Right ventricle myocardium inferior (tissue), 1 donor: ENCODE measurements at places on chromosomes 6 and 20. TPM values are rescaled to one million over a fixed set of nuclear protein-coding genes. Genes with fewer than 3 reads are reported as not detected.

The ANGPT4 gene
- 0.05 TPM for total RNA-seq

The ENPP5 gene
- 2.8 TPM for total RNA-seq

The BACH2 gene
- total RNA-seq = 2.2 TPM

The TRIM15 gene
- not detected for total RNA-seq

The GFOD1 gene
- 38.8 TPM for total RNA-seq

The LTB gene
- total RNA-seq = 1.6 TPM

The PNPLA1 gene
- not detected for total RNA-seq

The CCN2 gene
- 12.5 TPM for total RNA-seq

The MLN gene
- total RNA-seq = not detected

The PLAGL1 gene
- total RNA-seq = 13.1 TPM

The LST1 gene
- 9.0 TPM for total RNA-seq

The CDH4 gene
- total RNA-seq = 0.08 TPM

The OR2B6 gene
- not detected for total RNA-seq

The CDH26 gene
- total RNA-seq = 2.3 TPM

The PAK5 gene
- total RNA-seq = not detected

The IL22RA2 gene
- not detected for total RNA-seq

The PACRG gene
- 7.9 TPM for total RNA-seq

The PCNA gene
- total RNA-seq = 35.8 TPM

The TUBB1 gene
- 0.27 TPM for total RNA-seq

The MYLK4 gene
- total RNA-seq = 2.0 TPM

The DSP gene
- 305 TPM for total RNA-seq

The UBE2V1 gene
- total RNA-seq = 74.3 TPM

The L3MBTL3 gene
- total RNA-seq = 3.9 TPM

The ZSCAN23 gene
- 1.3 TPM for total RNA-seq

The RAB5IF gene
- total RNA-seq = 65.4 TPM

The SCGN gene
- 1.2 TPM for total RNA-seq

The ERMARD gene
- total RNA-seq = 6.5 TPM

The COL20A1 gene
- total RNA-seq = not detected

The SLC16A10 gene
- total RNA-seq = 12.1 TPM

The MAS1 gene
- not detected for total RNA-seq

The HM13 gene
- 46.7 TPM for total RNA-seq

The GABRR1 gene
- total RNA-seq = not detected

The NRSN1 gene
- not detected for total RNA-seq

The NMBR gene
- total RNA-seq = not detected

The RAET1L gene
- total RNA-seq = not detected

The TMEM170B gene
- 4.8 TPM for total RNA-seq

The ACTL10 gene
- 0.19 TPM for total RNA-seq

The RGS17 gene
- total RNA-seq = 0.05 TPM

The TBXT gene
- not detected for total RNA-seq

The LY6G6D gene
- total RNA-seq = not detected

The MCM9 gene
- 4.5 TPM for total RNA-seq

The LCA5 gene
- 2.2 TPM for total RNA-seq

The PPP1R10 gene
- total RNA-seq = 33.5 TPM

The GJA10 gene
- not detected for total RNA-seq

The SSTR4 gene
- total RNA-seq = not detected

The OLIG3 gene
- total RNA-seq = not detected

The BMP7 gene
- 27.2 TPM for total RNA-seq

The SLC17A3 gene
- not detected for total RNA-seq

The CRISP2 gene
- not detected for total RNA-seq

The COL12A1 gene
- total RNA-seq = 15.5 TPM

The SAMD5 gene
- total RNA-seq = 0.51 TPM

The DUSP15 gene
- total RNA-seq = 2.9 TPM

The ENPP3 gene
- total RNA-seq = 0.16 TPM

The PPIL6 gene
- 4.5 TPM for total RNA-seq

The CLVS2 gene
- total RNA-seq = not detected
